ENCODE measurements at places on chromosomes 7 and 10.
A peak's percentile ranks its signal among the peaks of the same experiment; 100 is the strongest.

DNA sequence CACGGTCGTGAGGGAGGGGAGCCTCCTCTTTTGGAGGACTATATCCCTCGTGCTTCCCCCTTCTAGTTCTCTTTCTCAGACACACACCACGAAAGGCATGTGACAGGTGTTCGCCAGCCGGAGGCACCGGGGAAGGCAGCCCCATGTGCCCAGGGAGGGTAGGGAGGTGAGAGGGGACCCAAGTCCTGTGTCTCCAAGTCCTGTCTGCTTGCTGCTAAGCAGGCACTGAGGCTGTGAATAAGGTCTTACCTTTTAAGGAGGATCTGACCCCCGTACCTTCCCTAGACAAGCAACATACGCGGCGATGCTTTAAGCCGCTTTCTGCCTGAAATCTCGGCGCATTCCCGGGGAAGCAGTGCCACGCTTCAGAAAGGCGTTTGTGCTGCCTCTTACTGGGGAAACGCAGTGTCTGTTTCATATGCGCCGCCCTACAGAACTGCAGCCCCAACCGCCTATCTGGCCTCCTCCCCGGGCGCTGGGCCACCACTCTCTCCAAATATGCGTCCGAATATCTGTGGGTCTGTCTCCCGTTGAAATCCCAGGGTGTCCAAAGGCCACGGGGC, 770 bp downstream of the PLXNA4 start:
- no peak for DNase-seq

- no peak for DNase-seq
Measured at GRCh38 chr7:22190736-22191135, 166.2 kb downstream of the RAPGEF5 start.

GRCh38 chr7:79157281-79157680, 296.2 kb downstream of the MAGI2 start:
- DNase-seq = no peak

- no peak for DNase-seq
Measured at GRCh38 chr10:43350686-43351085, 20.8 kb upstream of the FXYD4 start.

DNA sequence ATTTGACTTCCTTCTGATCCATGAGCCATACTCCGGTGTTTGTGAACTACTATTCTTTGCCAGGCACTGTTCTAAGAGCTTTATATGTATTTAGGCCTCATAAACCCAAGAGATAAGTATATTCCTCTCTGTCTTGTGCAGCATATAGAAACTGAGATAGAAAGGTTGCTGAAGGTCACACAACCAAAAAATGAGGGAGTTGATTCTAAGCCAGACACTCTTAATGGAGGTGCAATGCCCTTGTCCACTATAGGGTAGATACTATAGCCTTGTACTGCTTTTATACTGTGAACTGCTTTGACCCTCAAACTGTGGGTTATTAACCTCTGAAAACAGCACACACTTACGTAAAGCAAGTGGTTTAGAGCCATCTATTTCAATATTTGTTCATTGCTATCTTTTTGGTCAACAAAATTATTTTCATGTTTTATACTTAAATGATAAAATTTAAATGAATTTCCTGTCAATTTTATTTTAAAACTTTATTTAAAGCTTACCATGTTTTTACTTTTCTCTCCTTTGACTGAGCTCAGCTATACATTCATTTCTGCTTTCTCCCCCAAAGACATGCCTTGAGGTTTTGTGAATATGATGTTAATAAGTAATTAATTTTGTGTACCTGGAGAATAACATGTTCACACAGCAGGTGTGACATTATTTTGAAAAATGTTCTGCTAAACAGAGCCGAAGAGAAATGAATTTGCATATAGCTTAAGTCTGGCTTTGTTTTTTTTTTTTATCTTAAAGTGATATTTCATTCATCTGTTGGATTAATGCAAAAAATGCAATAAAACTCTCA, 687.3 kb downstream of the DNAJB9 start:
- no peak for DNase-seq

DNA sequence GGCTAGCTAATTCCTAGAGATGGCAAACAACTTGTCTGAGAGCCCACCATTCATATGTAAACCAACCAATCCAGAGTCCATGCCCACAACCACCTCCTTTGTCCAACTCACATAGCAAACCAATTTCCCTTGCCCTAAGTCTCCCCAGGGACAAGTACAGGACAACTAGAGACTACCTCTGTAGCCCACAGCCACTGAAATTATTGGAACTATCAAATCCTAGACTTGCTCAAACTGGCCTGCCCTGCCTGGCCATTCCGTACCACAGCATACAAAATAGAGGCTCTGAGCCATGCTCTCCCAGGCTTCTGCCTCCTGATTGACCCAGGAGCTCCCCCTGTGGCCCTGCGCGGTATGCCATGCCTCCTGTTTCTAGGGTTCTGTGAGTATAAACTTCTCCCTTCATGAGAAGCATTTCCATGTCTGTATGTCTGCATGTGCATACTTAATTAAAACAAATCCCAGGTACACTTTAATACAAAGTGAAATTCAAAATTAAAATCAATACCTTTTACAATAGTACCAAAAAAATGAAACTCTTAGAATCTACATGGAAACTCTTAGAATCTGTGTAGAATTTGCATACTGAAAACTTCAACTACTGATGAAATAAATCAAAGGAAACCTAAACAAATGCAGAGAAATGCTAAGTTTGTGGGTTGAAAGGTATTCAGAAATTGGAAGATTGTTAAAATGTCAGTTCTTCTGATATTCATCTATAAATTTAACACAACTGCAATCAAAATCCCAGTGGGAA, 4.0 kb upstream of the HECW1 start:
- peak; percentile 71 for DNase-seq

DNA sequence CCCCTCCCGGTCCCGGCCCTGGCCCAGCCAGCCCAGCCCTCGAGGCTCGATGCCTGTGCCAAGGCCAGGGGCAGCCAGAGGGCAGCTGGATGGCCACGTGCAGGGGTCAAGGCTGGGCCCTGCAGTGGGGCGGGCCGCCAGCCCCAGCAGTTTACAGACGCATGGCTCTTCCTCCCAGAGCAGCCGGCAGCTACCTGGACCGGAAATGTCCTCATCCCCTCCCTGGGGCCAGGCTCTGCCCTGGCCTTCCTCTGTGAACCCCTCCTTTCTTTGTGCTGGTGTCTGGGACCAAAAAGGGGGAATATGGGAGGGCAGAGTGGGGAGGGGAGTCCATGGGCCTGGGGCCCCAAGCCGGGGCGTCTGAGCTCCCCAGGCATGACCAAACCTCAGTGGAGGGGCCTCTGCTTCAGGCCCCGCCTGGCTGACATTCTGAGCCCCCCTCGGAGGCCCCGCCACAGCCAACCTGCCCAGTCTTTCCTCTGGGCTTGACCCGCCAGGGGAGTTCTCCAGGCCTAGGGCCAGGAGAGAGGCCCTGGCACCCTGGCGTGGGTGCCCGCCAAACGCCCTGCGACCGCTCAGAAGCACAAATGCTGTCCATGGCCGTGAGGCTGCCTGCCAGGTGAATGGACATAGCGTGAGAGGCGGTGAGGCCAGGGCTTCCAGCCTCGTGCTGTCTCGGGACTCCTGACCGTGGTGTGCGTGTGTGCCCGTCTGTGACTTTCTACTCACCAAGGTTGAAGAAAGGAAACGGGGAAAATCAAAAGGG, 24.7 kb upstream of the AMZ1 start:
- no peak for DNase-seq

GRCh38 chr7:1228545-1229201, 4.0 kb upstream of the UNCX start:
- DNase-seq = no peak

DNA sequence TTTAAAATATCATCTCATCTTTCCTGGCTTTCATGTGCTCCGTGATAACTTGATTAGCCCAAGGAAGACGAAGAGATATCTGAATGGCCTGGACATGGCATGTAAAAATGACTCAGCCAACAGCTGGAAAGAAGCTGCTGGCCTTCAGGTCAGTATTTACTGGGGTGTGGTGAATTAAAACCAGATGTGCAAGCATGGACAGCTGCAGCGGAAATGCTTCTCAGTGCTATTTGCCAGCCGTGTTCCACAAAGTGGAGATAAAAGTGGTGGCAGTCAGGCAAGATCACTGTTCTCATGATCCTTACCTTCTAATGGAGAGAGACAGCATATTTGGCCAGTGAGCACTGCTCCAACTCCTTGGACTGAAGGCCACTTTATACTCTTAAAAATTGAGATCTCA, 203.1 kb upstream of the VSTM2A start:
- DNase-seq = no peak

DNA sequence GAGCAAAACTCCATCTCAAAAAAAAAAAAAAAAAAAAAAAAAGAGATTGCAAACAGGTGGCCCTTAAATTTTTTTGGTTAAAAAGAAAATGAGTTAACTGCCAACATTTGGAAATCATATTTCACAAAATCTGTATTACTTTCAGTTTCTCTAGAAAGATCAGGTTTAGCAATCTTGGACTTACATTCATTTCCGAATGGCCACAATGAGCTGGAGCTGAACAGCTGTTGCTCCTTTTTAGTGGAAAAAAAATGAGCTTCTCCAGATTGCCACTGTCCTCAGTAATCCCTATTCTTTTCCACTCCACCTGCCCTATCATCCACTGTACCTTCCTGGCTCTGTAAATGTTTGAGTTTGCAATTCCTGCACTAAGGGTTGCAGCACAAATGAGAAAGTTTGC, 43.6 kb downstream of the RAB11FIP2 start:
- DNase-seq = peak; percentile 43

DNA sequence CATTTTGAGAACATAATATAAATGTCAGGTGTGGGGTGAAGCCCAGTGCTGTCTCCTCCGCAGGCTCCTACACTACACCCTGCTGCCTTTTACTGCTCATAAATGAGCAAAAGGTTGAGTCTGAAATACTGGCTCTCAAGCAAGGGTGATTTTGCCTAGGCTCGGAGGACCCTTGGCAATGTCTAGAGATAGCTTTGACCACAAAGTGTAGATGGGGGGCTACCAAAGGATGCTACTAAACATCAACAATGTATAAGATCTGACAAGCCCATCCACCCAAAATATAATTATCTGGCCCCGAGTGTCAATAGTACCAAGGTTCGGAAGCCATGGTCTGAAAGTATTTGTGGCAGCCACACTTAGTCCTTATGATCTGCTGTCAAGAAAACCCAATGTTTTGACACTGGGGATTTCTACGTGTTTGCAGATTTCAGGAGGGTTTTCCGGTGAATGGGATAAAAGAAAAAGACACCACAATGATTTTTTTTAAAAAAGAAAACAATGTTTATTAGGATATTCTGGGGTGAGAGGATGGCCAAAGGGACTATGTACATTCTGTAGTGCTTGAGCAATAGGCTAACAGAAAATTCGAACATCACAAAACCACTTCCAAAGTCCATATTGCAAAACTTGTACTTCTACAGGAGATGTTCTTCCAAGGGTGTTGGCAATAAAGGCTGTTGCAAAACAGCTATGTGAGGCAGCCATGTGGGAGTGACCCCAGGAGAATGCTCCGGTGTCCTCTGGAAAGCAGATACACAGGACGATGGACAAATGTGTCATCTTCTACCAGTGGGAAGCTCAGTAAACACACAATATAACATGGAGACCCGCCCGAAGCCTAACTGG, 216.3 kb downstream of the GFRA1 start:
- DNase-seq = no peak

- DNase-seq = no peak
Measured at GRCh38 chr7:152860310-152860709, 100.8 kb downstream of the ACTR3B start.

GRCh38 chr7:2354939-2355704, 495 bp downstream of the EIF3B start:
- DNase-seq = peak; percentile 40

- no peak for DNase-seq
Measured at GRCh38 chr10:10787586-10787985, 230.1 kb upstream of the CELF2 start.

DNA sequence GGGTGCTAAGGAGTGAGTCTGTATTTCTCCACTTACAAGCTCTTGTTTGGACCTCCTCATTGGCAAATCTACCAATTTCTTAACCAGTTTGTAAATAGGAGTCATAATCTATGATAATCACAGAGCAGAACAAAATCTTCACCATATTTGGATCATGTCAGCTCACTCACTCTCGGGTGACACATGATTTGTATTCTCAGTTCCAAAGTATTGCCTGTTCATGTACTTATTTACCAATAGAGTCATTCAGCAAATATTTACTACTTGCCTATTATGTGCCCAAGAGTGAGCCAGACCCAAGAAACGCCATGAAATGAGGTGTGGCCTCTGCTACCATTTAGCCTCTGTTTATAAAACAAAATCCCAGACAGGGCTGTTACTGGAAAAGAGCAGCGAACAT, 114.8 kb downstream of the TSPAN12 start:
- DNase-seq = no peak

DNA sequence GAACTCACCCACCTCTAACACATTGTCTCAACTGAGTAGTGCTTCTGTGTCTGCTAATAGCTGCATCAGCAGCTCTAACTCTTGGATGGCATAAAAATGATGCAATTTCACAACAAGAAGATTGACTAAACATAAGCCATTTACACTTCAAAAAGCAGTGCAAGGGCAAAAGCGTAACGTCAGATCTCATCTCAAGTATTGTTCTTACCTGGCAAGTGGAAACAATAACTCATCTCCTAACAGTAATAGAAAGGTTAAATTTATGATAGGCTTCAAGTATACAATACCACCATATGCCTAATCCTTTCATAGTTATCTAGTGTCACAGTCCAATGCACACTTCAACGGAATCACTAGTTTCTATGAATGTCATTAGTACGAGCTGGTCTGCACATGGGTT, 14.8 kb downstream of the TPK1 start:
- no peak for DNase-seq

DNA sequence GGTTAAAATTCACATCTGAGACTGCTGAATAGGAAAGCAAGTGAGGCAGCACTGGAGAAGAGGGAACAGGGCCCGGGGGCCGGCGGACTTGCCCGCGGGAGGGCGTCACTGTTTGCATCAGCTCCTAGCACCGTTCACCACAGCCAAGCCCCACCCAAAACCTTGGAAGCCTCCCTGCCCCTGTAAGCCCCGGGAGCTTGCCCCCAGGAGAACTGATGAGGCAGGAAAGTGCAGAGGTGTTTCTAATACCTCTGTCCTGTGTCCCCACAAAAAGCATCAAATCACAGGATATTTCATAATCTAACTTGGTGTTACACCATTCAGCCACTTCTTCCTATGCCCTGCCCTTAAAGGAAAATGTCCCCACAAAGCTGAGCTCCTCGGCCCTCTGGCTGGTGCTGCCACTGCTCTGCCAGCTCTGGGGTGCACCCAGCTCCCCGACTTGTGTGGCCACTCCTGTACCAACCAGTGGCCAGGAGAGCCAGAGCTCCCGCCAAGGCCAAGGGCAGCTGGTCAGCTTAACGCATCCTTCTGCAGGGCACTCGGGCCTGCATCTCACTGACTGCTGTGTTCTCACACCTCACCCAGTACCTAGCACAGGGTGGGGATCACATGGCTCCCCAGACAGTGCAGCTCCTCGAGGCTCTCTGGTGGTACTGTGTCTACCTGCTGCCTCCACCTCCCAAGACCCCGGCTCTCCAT, 47.3 kb upstream of the CNPY1 start:
- DNase-seq = peak; percentile 35

- no peak for DNase-seq
Measured at GRCh38 chr7:90713628-90714027, 117.5 kb downstream of the CDK14 start.

GRCh38 chr10:44723619-44724325, 187.4 kb upstream of the TMEM72 start:
- DNase-seq = peak; percentile 10

- no peak for DNase-seq
Measured at GRCh38 chr10:112286837-112287818, 3.9 kb downstream of the TECTB start.

Data from suppressor macrophage treated with lipopolysaccharide for 4 hours (primary cell).